ENCODE measurements at places on chromosomes 16 and 17.

DNA sequence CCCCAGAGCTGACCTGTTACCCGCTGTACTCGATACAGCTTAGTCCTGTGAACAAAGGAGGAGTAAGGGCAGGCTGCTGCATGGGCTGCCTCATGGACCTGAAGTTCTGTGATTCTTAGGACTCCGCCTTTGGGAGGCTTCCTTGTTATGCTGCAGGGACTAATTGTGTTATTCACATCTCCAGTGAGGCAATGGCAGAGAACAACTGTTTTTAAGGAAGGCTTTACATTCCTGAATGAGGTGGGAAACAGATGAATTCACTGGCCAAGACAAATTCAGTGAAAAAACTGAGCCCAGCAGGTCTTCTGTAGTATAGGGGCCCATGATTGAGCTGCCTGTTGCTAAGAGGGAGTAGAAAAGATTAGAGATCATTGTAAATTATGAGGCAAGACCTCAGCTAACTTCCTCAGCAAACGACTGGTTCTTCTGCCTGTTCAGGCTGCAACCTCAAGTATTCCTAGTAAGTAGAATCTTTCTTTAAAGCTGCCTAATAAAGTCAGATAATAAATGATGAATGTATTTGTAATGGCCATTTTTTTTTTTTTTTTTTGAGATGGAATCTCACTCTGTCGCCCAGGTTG, 26.3 kb downstream of the ADORA2B start:
- DNase-seq = no peak

DNA sequence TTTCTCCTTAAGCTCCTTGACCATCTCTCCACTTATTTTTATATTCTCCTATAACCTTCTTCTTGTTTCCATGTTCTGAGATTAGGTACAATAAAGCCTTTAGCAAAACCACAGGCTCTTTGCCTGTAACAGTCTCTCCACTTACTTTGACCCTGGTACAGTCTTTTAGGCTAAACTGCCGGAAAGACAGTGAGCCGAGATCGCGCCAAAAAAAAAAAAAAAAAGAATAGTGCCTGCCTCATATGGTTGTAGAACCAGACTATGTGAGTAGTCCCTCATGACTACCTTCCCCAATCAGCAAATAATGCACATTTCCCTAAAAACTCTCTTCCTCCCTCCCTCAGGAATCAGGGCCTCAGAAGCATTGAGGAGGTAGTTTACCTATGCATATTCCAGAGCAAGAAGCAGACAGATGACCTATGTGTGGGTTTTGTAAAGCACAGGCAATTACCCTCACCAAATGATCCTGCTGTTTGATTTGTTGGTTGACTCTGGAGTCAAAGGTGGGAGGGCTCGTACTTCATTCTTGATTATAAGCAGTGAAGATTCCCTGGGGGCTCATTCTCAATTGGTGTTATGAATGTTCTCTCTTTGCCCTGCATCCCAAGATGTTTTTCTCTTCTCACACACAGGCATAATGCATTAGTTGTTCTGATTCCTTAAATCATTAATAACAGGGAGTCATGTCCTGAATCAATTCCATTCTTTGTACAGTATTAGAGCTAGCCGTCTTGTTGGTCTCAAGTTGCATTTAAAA, 8.9 kb upstream of the NME1 start:
- DNase-seq = no peak

GRCh38 chr16:4917117-4917516, 19.8 kb downstream of the PPL start:
- no peak for DNase-seq

- no peak for DNase-seq
These were observed 5.0 kb downstream of the TAOK2 start for GRCh38 chr16:29978564-29979270.

DNA sequence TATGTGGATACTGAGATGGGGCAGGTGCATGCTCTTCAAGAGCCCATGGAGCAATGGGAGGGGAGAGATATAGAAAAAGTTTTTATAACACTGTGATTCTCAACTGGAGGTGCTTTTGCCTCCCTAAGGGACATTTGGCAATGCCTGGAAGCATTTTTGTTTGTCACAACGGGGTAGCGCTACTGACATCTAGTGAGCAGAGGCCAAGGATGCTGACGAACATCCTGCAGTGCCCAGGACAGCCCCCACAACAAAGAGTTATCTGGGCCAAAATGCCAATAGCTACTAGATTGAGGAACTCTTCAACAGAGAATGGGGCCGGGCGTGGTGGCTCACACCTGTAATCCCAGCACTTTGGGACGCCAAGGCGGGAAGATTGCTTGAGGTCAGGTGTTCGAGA, 67.2 kb upstream of the CLEC3A start:
- no peak for DNase-seq

GRCh38 chr16:68790944-68791343, 52.4 kb upstream of the TANGO6 start:
- no peak for DNase-seq

DNA sequence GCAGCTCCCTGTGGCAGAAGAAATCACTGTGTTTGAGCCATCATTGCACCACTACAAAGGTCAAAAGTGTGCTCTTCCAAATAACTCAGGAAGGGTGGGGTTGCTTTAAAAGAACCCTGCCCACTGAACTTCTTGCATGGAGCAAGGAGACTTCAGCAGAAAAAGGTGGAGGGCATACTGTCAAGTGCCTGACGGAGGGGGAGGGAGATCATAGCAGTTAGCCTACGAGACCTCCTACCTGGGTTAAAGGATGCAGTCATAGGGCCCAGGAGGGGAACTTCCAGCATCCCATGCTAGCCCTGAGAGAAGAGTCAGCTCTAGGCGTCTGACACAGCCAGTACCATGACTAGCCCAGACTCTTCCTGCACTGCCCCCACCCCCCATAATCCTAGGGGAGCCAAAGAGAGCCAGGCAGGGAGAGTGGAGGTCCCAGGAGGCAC, 45.3 kb upstream of the MSI2 start:
- no peak for DNase-seq
